ENCODE measurements at places on chromosomes 16 and 17.

- peak; percentile 32 for DNase-seq
Measured at GRCh38 chr16:31386157-31386984, 6.8 kb upstream of the ITGAD start.

GRCh38 chr17:72587156-72587555, 466.3 kb downstream of the SOX9 start:
- DNase-seq: no peak

DNA sequence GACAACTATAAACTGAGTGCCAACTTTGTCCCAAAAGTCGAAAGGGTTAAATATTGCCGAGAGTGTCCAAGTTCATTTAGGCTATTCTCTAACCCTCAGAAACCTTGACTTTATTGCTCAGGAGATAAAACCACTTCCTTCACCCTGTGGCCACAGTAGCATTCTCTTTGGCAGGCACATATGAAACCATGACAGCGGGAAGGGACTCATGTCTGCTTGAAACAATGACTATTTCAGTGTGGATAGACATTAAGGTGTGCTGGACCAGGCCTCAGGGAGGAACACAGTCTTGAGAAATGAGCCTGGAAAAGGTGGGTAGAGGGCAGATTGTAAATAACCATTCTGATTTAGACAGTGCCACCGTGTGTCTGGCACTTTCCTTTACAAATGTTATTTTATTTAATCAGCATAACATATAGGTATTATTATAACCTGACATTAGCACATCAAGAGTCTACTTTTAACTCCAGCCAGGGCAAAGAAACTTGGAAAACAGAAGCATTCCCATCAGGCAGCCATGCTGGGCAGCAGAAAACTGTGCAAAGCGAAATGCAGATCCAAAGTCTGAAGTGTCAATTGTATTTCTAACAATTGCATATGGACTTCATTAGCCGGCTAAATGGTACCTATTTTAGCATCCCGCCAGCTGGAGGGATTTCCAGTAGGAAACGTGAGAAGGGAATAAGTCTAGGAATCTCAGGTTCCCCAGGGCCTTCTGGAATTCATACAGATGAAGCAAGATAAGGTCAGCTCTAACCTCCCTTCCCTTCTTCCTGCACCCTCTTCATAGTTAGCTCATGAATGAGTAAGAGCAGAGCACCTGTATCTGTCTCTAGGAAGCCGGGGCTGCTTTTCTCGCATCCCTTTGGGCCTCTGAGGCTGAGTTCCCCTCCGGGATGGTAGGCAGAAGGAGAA, 212.8 kb upstream of the ELAC2 start:
- DNase-seq: no peak

DNA sequence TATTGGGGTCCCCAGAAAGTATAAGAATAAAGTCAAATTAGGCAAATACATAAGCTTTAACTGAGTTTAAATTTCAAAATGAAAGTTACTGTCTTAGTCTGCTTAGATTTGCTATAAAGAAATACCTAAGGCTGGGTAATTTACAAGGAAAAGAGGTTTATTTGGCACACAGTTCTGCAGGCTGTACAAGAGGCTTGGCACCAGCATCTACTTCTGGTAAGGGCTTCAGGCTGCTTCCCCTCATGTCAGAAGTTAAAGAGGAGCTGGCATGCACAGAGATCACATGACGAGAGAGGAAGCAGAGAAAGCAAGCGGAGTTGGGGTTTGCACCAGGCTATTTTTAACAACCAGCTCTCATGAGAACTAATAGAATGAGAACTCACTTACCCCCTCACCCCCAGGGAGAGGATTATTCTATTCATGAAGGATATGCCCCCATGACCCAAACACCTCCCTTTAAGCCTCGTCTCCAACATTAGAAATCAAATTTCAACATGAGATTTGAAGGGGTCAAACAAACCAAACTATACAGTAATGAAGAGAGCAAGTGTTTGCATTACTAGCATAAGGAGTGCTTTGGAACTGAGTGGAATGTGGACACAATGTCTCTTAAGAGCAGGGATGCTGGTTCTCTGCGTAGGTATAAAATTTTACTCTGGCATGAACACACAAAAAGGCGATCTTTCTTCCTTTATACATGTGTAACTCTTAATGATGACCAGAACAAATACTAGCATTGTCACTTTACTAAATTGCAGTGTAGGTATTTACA, 292.8 kb upstream of the PMFBP1 start:
- no peak for DNase-seq

DNA sequence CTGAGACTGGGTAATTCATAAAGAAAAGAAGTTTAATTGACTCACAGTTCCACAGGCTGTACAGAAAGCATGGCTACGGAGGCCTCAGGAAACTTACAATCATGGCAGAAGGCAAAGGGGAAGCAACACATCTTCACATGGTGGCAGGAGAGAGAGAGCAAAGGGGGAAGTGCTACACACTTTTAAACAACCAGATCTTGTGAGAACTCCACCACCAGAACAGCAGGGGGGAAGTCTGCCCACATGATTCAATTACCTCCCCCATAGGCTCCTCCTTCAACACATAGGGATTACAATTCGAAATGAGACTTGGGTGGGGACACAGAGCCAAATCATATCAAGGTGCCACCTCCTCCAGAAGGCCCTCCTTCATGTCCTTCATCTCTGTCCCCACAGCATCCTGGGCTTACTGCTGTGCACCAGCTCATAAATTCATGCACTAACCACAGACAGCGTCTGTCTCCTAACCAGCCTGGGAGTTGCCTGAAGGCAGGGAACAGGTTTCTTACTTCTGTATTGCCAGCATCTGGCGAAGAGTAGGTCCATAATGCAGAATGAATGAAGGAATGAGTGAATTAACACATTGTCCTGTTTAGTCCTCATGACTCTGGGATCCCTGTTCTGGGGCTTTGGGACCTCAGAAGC, 74.4 kb downstream of the WSB1 start:
- no peak for DNase-seq

- DNase-seq: no peak
Measured at GRCh38 chr17:80694992-80695912, 150.6 kb downstream of the RPTOR start.

DNA sequence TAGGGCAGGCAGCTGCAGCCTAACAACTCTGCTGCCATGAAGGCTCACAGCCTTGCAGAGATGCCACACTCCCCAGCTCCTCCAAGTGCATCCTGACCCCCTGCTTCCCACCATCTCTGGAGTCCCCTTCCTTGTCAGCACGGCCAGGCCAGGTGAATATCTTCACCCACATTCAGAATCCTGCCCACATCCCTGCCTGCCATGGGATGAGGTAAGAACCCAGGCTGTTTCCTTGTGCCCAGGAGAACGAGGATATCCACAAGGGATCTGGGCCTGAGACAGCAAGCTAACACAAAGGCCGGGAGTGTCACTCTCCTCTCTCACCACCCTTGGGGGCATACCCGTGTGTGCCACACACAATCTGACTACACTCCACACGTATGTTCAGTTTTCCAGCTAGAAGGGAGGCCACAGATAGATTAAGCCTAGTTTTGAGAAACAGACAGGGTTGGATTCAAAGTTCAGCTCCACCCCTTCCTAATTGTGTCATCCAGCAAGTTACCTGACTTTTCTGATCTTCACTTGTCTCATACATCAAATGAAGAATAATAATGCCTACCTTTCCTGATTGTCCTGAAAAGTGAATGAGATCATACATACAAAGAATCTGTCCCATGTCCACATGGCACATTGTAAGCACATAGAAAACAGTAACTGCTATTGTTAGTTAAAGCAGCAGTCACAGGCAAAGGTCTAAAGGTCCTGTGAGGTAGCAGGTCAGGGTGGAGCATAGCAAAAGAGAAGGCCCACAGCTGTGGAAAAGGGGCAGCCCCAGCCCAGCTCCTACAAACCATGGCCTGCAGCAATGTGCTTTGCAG, 17.4 kb upstream of the SUPT4H1 start:
- DNase-seq: no peak

- DNase-seq: peak; percentile 56
Measured at GRCh38 chr16:4847774-4848587, 700 bp downstream of the UBN1 start.

- peak; percentile 99 for DNase-seq
Measured at GRCh38 chr16:80027007-80027965, 426.7 kb upstream of the MAF start.

- DNase-seq: peak; percentile 59
Measured at GRCh38 chr17:64687961-64688360, 25.9 kb upstream of the SMURF2 start.

DNA sequence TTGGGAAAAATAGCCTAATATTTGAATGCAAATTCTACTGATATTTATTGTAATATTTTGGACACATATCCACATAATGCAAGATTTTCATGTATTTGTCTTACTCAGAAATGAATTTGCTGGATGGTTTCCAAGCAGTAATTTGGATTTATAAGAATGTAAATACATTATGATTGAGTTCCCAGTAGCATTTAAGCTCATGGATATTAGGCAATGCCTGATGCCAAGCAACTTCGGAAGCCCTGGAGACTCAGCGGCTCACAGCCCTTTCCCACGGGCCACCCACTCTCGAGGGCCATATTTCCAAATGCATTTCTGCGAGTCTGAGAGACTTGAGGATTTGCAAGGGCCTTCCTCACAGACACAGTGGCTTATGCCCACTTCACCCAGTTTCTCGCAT, 62.1 kb upstream of the MYOCD start:
- no peak for DNase-seq

GRCh38 chr16:66457888-66458287, 30.8 kb downstream of the BEAN1 start:
- DNase-seq: peak; percentile 37

- DNase-seq: no peak
Measured at GRCh38 chr17:43547189-43547550, 1.0 kb upstream of the ETV4 start.

GRCh38 chr17:42521666-42522262, 14.3 kb upstream of the NAGLU start:
- DNase-seq: no peak

GRCh38 chr16:31357324-31358109, 2.5 kb downstream of the ITGAX start:
- no peak for DNase-seq

GRCh38 chr17:21242026-21242697, 11.0 kb downstream of the NATD1 start:
- no peak for DNase-seq

GRCh38 chr17:48625495-48626244, 488 bp downstream of the HOXB9 start:
- DNase-seq: peak; percentile 62

GRCh38 chr17:76544546-76545365, 4.9 kb downstream of the PRCD start:
- DNase-seq: no peak

GRCh38 chr17:78349891-78350642, 9.8 kb downstream of the SOCS3 start:
- no peak for DNase-seq

DNA sequence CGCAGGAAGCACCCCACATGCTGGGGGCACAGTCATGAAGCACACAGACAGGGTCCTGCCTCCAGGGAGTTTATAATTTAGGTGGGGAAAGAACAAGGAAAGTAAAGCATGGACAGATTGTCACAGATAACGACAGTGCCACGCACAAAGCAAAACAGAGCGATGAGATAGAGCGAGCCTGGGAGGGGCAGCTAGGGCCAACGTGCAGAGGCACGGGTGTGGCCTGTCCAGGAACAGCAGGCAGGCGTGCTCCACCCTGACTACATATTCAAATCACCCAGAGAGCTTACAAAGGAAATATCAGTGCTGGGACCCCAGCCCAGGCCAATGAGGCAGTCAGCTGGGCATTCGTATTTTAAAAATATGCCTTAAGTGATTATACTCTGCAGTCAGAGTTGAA, 16.8 kb downstream of the LGALS9 start:
- no peak for DNase-seq

GRCh38 chr16:64865069-64865696, 256.7 kb downstream of the CDH11 start:
- DNase-seq: no peak

DNA sequence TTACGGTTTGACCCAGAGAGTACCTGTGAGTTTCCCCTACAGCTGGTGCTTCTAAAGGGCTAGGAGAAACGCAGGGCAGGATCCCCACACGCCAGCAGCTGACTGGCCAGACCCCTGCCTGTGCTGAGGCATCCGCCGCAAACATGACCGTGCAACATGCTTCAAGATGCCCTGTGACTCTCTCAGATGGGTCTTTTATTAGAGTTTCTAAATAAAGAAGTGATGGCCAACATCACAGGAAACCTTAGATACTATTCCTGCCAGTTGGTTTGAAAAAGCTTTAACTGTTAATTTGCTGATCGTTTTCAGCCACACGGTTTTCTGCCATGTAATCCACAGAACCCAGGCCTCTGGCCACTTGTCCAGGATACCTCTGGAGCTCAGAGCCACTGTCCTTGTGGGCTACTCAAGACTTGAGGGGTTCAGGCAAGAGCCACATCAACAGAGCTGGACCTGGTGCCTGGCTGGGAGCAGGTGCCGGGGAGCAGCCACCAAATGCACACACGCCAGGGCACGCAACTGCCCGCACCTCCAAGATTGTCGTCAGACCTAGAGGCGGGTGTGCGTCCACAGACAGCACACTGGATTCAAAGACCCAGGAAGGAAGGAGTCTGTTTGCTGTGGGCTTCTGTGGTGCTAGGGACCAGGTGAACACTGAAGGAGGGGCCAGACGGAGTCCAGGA, 118.4 kb downstream of the ZNF778 start:
- DNase-seq: no peak

DNA sequence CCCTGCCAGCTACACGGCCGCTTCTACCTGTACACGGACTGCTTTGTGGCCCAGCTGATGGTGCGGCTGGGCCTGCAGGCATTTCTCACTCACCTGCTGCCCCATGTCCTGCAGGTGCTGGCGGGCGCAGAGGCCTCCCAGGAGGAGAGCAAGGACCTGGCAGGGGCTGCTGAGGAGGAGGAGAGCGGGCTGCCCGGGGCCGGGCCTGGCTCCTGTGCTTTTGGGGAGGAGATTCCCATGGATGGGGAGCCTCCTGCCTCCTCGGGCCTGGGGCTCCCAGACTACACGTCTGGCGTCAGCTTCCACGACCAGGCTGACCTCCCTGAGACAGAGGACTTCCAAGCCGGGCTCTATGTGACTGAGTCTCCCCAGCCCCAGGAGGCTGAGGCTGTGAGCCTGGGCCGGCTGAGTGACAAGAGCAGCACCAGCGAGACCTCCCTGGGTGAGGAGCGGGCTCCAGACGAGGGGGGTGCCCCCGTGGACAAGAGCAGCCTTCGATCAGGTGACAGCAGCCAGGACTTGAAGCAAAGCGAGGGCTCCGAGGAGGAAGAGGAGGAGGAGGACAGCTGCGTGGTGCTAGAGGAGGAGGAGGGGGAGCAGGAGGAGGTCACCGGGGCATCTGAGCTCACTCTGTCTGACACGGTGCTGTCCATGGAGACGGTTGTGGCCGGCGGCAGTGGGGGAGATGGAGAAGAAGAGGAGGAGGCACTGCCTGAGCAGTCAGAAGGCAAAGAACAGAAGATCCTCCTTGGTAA, 3.5 kb downstream of the WDR81 start:
- no peak for DNase-seq

GRCh38 chr16:3242709-3243108, 7.8 kb upstream of the ZNF200 start:
- DNase-seq: no peak

GRCh38 chr16:6751191-6751590, 581.5 kb upstream of the RBFOX1 start:
- no peak for DNase-seq

DNA sequence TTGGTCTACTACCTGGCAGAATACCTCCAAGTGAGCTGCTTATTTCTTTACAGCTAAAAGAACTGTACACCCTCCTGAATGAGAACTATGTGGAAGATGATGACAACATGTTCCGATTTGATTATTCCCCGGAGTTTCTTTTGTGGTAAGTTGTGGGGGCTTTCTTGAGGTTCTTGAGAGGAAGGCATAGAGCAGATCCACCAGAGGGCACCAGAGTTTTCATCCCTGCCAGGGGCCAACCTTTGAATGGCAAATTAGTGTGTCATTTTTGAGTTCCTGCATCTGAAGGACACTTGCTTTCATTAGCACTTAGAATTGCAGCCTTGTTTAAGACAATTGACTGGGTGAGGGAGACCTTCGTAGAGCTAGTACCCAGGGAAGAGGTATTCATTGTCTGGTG, 35.0 kb downstream of the NMT1 start:
- DNase-seq: peak; percentile 35
